ENCODE measurements at places on chromosomes 12 and 14.

- DNase-seq = no peak
These were observed 23.8 kb downstream of the NEUROD4 start for GRCh38 chr12:55043542-55043941.

- no peak for DNase-seq
These were observed 14.4 kb downstream of the ERP27 start for GRCh38 chr12:14923944-14924343.

- DNase-seq = no peak
These were observed 18.1 kb downstream of the ARPC3 start for GRCh38 chr12:110431957-110432587.

DNA sequence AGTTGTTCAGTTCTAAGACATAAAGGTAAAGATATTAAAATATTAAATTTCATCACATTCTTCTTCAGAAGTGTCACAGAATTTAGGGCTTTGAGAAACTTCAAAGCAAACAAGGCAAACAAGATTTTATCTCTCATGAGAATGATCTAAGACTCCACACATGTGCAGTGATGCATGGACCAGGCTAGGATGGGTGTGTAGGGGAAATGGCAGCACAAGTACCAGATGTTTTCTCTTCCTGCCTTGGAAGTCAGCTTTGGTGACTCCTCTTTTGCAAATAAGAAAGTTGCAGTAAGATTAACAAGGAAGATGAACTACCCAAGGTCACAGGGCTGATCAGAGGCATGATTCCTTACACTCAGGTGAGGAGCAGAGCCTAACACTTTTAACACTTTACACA is 163.8 kb upstream of the LMNTD1 start:
- DNase-seq = no peak

DNA sequence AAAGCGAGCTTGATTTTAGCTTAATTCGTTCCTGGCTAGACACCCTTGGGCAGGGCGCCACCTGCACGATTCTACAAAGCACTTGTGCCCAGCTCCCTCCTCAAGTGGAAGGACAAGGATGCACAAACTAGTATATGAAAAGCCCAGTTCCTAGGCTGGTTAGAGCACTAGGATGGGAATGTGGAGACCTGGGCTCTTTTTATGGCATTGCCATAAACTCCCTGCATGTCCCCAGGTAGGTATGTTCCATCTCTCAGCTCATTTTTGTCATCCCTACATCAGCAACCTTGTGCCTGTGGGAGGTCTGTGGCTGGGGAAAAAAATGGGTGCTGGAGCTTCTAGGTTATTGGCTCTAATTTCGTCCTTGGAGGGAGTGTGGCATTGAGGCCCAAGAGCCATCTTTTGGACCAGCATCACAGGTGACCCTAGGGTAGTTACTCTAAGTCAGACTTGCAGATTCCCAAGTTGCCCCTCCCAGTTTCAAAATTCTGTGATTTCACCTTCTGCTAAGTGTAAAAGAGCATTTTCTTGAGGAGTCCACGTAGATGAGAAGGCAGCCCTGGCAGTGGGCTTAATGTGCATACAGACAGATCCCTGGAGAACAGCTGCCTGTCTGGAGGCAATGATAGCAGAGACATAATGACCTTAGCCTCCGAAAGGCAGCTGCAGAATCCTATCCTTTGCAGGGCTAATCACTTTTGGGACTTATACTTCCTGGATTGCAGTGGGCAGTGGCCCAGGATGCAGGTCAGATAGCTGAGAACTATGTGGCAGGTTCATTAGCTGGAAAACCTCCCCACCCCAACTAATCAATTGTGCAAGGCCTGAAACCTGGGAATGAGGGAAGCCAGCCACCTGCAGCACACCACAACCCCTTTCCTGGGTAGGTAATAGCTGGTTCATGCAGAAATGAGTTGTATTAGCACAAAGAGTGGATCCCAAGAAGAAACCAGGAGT is 47.6 kb upstream of the BDKRB2 start:
- no peak for DNase-seq

GRCh38 chr12:132586929-132587328 is 23.5 kb downstream of the LRCOL1 start:
- DNase-seq = no peak

GRCh38 chr14:22980672-22981089 is 1.7 kb downstream of the AJUBA start:
- no peak for DNase-seq

- DNase-seq = peak; percentile 38
These were observed 725 bp downstream of the RIMBP2 start for GRCh38 chr12:130715150-130715997.

- DNase-seq = no peak
These were observed 60.5 kb downstream of the ERGIC2 start for GRCh38 chr12:29320295-29321085.

- no peak for DNase-seq
These were observed 108.9 kb upstream of the RESF1 start for GRCh38 chr12:31850268-31850667.

DNA sequence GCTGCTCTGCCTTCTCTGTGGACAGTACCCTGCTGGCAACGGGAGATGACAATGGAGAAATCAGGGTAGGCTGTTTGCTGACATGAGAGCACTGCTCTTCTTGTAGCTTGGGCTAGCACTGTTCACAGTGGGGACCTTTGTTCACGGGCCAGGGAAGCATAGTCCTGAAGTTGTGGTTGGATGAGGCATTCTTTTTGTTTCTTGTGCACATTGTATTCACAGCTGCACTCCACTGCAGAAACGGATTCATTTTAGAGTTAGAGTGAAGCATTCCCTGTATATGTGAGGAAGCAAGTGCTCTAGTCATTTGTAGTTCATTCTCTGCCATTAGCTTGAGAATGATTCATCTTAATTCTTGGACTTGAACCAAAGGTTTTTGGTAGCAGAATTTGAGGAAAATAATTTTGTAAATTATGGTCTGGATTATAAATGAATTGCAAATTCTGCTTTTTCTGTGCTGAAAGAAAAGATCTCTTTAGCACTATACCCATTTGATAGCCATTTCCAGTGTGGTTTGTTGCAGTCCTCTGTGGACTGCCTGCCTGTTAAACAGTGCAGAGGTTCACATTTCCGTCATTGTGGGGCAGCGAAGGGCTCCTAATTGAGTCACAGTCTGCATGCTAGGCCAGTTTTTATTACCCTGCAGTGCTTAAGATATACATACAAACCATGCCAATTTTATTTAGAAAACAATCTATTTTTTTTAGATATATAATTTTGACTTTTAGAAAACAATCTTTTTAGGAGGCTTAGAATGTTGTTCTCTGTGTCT is 80.6 kb downstream of the APAF1 start:
- DNase-seq = peak; percentile 45

DNA sequence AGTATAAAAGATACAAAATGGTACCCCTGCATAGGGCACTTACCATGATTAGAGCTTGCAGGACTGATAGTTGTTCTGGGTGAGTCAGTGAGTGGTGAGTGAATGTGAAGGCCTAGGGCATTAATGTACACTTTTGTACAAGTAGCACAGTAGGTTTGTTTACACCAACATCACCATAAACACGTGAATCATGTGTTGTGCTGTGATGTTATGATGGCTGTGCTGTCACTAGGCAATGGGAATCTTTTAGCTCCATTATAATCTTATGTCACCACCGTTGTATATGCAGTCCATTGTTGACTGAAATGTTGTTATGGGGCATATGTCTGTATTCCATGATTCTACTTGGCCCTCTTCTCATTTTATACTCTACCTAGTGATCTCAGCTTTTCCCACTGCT is 11.8 kb downstream of the NUBPL start:
- no peak for DNase-seq

DNA sequence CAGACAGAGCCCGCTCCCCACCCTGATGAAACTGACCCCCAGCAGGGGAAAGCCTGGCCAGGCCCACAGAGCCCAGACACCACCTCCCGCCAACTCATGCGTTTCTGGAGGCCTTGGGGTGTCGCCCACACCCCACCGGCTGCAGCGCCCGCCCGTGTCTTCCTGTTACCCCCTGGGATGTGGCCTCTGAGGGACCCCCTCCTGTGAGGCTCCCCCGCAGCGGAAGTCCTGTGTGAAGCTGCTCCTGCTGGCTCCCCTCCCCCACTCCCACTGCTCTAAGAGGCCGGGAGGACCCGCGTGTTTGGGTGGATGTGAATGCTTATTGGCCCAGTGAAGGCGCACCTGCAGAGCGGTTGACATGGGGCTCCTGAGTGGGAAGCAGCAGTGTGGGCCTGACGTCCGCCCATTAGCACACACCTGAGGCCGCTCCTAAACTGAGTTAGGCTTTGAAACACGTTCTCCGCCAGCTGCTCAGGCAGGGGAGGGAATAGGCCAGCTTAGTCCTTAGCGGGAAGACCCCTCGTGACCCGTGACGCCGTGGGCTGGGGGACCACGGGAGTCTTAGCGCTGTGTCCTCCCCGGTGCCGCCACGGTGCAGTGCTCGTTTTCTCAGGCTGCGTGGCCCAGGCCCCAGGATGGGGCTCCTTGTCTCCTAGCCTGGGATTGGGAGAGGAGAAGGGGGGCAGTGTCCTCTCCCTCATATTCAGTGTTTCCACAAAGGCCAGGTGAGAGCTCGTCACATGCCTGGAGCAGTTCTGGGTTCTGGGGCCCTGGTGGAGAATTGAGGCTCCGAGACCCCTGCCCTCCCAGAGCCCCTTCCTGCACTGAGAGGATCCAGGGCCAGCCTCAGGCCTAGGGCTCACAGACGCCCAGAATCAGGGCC is 323.4 kb upstream of the SFSWAP start:
- no peak for DNase-seq

DNA sequence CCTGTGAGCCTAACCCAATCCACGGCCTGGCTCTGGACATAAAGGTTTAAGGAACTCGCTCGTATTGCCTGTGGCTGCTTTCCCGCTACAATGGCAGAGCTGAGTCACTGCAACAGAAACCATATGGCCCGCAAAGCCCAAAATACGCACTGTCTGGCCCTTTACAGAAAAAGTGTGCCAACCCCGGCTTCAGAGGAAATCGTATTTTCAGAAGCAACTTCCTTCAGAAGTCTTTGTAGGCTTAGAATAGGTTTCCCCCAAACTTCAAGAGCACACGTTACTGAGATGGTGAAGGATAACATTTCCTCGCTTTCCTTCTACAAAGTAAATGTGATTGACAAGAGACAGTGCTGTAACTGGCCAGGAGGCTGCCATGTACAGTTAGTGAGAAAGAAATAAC is 34.8 kb upstream of the TESC start:
- DNase-seq = peak; percentile 37

DNA sequence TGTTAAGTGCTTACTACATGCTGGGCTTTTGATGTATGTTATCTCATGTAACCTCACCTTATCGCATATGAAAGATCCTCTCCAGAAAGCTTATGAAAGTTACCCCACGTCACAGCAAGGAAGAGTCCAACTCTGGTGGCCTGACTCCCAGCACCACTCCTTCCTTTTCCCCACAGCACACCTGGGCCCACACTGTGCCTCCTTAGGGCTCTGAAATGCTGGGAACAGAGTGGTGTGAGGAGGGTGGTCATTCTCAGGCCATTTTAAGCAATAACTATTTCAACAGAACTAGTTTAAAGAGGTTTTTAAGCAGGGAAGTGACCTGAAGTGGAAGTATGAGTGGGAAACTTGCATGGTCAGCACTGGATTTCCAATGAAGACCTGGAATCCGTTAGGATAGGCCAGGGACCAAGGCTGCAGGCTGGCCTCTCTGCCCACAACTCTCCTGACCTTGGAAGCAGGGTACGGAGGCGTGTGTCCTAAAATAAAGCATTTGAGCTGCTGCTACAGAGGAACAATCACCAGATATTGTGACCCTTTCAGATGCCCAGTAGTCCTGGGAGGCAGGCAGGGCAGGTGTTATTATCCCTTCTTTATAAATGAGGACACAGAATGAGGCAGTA is 67.2 kb upstream of the TMEM263 start:
- DNase-seq = no peak

DNA sequence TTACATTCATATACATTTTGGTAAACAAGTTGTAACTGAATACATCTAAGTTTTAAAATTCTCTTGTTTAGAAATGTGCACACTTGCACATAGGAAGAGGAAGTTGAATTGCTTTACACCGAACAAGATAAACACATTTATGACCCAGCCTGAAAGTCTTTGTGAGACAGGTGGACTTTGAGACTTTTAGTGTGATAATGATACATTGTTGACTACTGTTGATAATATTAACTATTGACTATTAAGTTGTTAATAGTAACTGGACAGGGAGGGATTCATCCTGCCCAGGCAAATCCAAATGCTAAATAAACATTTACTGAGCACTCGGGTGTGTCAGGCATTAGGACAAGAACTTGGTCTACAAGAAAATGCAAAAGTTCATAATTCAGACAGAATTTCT is 68.0 kb downstream of the AVPR1A start:
- no peak for DNase-seq
